ENCODE measurements at places on chromosomes 7 and 10.

DNA sequence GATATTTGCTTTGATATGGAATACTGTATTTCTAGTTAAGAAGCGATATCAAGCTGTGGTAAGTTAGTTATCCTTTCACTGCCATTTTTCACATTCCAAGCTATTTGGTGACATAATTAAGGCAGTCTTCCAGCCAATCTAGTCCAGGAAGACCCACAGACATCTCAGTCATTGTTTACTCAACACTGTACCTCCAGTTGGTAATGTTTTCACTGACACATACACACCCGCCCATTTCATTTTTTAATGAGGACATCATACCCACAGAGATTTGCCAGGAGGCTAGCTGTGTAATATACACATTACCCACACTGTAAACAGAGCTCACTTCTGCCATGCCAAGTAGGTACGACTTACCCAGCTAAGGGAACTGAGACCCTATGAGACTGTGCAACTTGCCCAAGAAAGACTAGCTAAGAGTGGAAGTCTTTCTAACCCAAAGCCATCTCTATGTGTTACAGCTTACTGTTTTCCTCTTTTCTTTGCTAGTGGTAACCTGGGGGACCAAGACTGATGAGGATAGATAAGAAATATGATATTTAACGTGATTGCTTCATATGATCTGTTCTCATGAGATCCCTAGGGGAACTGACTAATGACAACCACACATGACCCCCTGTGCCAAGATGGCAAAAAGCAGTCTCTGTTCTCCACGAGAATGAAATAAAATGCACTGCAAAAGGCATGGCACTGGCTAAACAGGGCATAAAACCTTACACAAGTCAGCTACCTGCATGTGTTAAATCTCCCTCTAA is 179.0 kb downstream of the DGKI start:
- DNase-seq, result peak; percentile 96

DNA sequence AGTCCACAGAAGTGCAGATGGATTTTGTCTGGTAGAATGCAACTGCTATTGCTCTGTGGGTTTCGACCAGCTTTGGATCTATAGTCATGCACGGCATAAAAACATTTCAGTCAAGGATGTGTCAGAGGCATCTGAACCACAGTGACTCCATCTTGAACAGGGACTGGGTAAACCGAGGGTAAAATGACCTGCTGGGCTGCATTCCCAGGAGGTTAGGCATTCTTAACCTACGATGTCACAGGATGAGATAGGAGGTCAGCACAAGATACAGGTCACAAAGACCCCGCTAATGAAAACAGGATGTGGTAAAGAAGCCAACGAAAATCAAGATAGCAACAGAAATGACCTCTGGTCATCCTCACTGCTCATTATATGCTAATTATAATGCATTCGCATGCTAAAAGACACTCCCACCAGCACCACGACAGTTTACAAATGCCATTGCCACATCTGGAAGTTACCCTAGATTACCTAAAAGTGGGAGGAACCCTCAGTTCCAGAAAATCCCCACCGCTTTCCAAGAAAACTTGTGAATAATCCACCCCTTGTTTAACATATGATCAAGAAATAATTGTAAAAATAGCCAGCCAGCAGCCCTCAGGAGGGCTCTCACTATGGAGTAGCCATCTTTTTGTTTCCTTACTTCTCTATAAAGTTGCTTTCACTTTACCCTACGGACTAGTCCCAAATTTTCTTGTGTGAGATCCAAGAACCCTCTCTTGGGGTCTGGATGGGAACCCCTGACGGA is 50.7 kb upstream of the CPXM2 start:
- peak; percentile 11 for DNase-seq

- peak; percentile 62 for DNase-seq
These were observed 24.8 kb upstream of the EIF5AL1 start for GRCh38 chr10:79487296-79488194.

DNA sequence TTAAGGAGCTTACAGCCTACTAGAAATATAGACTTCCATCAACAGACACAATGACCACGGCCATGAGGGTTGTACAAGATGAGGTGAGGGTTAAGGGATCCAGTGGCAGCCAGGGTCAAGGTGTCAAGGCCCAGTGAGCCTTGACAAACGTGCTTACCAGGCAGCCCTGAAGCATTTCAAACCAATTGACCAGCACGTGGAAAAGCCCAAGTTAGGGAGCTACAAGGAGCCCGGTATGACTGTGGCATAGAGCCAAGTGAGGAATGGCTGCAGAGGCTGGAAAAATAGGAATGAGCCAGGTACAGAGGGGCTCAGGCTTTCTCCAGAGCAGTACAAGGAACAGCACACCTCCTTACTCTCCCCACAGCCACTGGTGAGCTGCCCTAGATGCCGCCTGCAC is 12.7 kb downstream of the AFAP1L2 start:
- no peak for DNase-seq

DNA sequence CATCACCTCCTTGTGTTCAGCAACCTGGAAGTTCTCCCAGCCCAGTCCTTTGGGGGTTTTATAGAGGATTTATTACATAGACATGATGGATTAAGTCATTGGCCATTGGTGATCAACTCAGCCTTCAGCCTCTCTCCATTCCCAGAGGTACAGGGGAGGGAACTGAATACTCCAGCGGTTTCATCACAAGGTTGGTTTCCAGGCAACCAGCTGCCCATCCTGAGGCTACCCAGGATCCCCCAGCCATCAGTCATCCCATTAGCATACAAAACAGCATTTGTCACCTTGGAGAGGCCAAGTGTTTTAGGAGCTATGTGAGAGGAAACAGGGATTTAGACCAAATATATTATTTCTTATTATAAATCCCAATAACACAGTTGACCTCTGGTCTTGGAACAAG is 584.8 kb upstream of the NRP1 start:
- DNase-seq, result no peak

DNA sequence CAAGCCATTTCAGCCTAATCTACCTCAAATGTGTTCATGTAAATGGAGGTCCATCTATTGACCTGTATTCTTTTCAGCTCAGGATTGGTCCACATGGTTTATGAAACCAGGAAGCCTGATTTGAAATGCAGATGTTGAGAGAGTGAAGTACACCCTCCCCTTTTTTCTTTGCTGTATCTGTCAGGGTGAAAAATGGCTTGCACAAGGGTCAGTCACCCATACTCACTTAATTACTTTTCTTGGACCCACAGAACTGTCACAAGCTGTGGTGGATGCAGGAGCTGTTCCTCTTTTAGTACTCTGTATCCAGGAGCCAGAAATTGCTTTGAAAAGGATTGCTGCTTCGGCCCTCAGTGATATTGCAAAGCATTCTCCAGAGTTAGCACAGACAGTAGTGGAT is 41.2 kb downstream of the SPAG6 start:
- no peak for DNase-seq

DNA sequence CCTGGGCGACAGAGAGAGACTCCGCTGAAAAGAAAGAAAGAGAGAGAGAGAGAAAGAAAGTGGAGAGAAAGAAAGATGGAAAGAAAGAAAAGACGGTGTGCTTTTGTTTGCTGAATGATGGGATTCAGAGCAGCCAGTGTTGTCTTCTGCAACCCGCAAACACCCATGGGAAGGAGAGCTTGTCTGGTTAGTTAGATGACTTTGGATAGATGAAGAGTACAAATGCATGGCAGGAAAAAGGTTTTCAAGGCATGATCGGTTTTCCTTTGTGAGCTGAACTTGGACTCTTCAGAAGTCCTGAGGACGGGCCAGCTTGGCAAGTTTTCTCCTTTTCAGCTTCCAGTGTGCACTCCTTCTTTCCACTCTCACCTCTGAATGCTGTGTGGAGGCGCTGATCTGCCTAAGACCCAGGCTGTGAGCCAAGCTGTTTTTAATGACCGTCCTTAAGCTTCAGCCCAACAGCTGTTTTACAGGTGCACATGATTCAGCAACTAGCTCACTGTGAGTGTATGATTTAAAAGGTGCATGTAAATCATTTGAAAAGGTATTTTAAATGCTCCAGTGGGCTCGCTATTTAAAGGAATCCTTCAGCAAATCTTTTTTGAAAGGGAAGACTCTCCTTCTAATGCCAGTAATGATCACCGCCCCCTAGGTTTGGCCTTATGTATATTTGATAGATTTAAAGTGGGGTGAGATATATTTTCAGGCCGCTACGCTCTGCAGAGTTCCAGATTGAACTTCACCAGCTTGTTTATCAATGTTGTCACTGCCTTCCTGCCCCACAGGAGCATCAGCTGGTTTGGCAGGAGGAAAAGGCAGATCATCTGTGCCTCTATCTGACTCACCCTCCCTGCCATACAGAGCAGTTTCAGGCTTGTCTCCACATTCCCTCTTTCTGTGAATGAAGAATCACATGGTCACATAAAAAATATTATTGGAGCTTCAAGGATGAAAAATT is 115.0 kb downstream of the PLXDC2 start:
- peak; percentile 70 for DNase-seq

- peak; percentile 27 for DNase-seq
These were observed 43.8 kb upstream of the CSTF2T start for GRCh38 chr10:51743146-51743545.

GRCh38 chr7:80515298-80515697 is 3.4 kb upstream of the GNAT3 start:
- no peak for DNase-seq

DNA sequence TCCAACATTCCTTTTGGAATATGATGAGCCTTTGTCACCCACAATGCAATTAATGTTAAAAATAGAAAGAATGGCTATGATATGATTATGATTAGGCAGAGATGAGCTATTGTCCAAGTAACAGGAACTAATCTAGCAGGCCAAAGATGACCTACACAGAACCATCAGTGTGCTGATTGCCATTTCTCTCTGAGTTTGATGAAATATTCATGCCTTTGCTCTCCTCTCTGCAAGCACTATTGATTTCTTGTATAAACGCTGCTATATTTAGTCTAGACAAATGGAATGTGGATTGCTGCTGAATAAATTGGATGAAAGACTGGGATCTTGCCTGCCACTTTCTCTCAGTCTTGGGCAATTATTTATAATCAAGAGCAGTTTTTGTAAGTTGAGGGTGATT is 85.4 kb downstream of the HDAC9 start:
- DNase-seq, result no peak

DNA sequence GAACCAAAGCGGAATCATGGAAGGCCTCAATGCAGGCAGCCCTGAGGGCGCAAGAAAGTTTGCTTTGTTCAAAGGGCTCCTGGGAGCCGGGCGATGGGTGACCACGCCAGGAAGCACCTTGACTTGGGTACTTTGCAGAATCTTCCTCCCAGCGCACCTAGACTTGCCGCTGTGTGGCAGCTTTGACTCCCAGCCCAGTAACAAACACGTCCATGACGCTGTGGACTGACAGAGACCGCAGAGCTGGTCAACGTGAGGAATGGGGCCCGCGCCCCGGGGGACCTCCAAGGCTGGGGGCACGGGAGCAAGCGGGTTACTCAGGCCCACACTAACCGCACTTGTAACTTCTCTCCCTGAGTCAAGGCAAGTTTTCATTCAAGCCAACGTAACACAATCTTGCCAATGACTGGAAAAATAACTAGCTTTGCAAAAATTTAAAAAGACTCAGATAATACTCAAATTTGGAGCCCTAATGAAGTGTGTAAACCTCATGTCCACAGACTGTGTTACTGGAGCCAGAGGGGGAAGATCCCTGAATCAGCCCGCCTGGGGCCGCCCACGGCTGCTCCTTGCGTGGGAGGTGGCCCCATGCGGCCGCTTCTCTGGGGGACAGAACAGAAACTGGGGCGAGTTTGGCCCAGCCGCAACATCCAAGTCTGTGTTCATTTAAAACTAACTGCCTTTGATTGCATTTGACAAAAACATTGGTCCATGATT is 130.8 kb downstream of the DNAJB6 start:
- DNase-seq, result no peak

- DNase-seq, result no peak
These were observed 11.5 kb upstream of the RHBDD2 start for GRCh38 chr7:75867390-75867717.

DNA sequence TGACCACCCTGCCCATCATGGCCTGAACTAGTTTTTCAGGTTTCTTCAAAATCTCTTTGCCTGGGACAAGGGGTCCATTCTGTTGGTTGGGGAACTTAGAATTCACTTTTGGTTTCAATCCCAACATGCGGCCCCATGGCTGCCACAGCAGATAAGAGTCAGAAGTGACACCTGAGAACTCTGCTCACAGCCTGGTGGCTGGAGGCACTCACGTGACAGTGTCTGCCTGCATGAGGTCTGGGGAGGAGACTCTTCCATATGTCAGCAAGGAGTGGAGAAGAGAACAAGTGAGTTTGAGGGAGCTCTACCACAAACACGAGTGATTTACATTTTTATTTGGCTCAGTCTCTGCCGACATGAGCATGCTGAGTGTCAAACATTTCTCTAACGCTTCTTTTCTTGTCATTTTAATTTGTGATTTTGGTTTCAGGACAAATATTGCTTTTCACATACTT is 370.4 kb downstream of the TNS3 start:
- DNase-seq, result no peak

All from fibroblast of skin of back (primary cell).